ENCODE measurements at places on chromosomes 1 and 21. TPM values are rescaled to one million over a fixed set of nuclear protein-coding genes. Genes with fewer than 3 reads are reported as not detected.

DNA sequence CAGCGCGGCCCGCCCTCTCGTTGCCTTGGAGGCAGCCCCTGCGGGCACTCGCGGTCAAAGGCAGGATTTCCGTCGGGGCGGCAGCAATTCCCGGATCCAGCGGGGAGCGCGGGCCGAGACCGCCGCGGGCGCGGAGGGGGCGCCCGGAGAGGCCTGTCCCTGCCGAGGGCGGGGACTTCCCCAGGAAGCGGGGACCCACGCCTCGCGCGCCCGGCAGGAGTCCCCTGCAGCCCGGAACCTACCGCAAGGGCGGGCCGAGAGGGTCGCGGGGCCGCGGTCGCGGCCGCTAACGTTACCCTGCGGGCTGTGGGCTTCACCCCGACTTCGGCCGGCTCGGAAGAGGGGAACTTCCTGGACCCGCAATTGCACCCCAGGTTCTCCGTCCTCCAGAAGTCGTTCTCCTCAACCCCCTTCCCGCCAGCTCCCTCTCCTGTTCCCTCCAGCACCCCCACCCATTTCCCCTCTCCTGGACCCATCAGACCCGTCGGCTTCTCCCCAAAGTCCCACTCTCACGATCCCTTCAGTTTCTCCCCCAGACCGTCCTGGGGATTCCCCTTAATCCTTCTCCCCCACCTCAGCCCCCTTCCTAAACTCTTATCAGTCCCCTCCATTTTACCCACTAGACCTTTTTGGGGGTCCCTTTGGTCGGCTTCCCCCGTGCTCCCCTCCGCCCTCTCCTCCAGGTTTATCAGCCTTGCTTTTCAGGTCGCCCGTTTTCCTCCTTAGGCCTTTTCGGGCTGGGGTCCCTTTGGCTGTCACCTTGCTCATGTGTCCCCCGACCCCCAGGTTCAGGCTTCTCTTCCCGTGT is 604 bp downstream of the FGR start:
- peak; percentile 29 for DNase-seq

DNA sequence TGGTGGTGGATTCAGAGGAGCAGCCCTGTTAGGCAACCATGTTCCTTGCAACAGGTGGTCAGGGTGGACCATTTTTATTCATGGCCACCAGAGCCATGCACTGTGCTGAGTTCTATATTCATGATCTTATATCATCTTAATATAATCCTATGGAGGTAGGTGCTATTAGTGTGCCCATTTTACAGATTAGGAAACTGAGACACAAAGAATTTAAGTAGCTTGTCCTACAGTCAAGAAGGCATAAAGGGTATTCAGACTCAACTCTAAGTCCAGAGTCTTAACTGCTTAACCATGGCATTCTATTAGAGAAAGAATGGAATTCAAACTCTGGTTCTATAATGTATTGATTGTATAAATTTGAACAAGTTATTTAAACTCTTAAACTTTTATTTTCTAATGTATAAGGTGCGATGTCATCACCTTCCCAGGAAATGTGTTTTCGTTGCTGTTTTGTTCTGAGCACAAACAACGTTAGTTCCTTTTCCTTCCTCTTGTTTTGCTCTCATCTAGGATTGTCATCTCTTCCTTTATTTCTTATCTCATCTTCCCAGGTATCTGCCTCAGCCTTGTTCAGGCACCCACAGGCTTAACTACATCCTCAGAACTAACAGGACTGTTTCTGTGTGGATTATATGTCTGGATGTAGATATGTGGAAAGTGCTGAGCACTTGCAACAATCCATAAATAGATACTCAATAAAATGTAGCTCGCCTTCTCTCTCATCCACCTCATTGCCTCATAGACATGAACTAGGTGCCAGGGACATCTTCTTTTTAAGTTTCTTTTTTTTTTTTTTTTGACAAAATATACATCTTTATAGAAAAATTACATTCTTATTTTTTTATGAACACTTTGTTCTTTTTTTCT is 207.1 kb downstream of the NFIA start:
- no peak for DNase-seq

The C1orf87 gene
- total RNA-seq: not detected

DNA sequence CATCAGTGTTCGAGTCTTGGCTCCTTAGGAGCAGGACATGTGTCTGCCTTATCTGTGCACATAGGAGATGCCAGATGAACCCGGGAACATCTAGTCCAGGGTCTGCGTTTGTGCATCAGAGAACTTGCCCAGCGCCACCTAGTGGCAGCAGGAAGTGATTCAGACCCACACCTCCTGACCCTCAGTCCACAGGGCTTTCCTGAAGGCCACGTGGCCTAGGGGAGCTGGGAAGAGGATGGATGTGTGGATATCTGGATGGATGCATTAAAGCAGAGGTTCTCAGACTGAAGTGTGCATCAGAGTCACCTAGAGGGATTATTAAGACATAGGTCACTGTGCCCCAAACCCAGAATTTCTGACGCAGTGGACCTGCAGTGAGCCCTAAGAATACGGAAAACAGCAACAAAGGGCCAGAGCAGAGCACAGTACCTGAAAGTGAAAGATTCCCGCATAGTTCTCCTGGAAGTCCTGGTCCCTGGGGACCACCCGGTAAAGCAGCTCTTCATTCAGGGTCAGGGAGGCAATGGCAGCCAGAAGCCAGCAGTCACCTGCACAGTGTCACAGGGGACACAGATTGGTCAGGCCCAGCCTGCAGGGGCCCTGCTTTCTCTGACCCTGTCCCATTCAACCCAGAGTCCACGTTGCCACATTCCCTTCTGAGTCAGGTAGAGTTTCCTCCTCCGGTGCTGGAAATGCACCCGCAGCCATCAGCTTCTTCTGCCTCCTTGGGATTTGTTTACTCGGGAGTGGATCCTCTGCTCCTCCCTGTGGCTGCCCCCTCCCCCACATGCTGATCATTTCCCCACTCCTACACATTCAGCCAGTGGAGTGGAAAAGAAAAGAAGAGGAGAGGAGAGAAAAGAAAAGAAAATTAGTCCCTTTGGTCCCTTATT is 37.0 kb downstream of the CAPN8 start:
- peak; percentile 21 for DNase-seq

All from activated T-helper 2 cell treated with anti-CD3 and anti-CD28 coated beads, Interferon-gamma antibody, Interleukin-2, Interleukin-4, amounts not matched to agents 10 μg/mL and 5 μg/mL and 100 μg/mL, durations not matched to agents 14 hours and 24 hours and 36 hours (primary cell).